HFFc6 (cell line): ENCODE measurements at places on chromosomes 3 and 15. TPM values are rescaled to one million over a fixed set of nuclear protein-coding genes. Genes with fewer than 3 reads are reported as not detected.

- DNase-seq: no peak
Measured at GRCh38 chr3:34056951-34057390, 258.5 kb downstream of the PDCD6IP start.

The CPB1 gene
- not detected in 3 replicates for total RNA-seq

The MOBP gene
- total RNA-seq: not detected in 3 replicates

The PLSCR2 gene
- not detected in 3 replicates for total RNA-seq

- no peak for DNase-seq
Measured at GRCh38 chr15:61080221-61081026, 148.7 kb downstream of the RORA start.

The IMPG2 gene
- 0.05 to 0.08 TPM (median 0.06 TPM) in 3 replicates for total RNA-seq

DNA sequence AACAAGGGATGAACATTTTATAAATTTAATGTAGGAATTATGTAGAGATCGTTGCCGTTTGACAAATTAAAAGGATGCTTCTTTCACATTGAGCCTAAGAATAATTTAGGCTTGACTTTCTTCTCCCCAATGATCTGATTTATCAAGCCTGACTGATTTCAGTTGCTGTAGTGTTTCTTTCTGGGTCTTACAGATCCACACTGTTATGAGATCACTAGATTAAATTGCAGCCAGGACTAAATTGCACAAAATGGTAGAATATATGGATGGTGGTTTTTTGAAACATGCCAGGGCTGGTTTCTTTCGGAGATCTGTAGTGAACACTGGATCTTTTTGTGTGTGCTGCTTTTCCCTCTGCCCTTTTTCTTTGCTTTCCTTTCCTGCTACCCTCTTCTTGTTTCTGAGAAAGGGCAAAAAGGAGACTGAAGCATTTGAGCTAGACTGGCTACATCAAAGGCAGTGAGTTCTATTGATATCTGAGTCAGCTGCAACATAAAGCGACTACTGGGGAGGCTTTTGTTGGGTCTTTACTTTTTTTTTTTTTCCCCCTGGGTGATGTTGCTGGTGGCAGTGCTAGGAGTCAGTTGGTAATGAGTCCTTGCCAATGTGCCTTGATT is 83.0 kb downstream of the AKAP13 start:
- no peak for DNase-seq

DNA sequence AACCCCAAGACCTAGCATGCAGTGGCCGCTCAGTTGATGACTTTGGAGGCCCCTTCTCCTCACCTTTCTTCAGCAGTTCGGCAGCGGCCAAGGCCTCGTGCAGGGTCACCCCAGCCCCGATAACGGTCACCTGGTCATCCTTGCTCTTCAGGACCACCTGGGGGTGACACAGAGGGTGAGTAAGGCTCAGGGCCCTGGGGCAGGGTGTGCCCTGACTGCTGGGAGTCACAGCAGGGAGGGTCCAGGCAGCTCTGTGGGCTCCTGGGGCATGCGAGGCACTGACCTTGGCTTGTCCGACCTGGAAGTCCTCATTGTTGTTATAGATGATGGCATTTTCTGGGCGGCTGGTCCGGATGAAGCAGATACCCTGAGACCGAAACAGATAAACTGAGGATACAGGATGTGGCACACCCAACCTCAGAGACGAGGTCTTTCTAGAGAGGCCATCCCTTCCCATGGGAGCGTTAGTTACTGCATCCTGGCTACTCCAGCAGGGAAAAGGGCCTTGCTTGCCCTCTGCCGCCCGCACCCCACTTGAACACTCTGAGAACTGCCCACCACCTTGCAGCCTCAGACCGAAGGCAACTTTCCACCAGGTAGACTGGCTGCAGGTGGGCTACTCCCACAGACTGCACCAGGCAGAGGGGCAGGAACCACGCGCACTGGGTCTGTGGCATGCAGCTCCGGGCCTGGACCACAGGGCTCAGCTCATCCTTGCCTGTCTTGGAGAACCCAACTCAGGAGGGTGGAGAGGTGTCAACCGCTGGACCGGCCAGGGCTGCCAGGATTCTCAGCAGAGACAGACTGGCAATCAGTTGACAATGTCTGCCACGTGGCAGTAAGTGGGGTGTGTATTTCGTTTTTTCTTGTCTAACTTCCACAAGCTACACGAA is 27.6 kb downstream of the TKT start:
- no peak for DNase-seq

- DNase-seq: peak; percentile 5
Measured at GRCh38 chr3:118628704-118629341, 405.8 kb downstream of the IGSF11 start.

The FAM3D gene
- total RNA-seq: not detected in 2 replicates

DNA sequence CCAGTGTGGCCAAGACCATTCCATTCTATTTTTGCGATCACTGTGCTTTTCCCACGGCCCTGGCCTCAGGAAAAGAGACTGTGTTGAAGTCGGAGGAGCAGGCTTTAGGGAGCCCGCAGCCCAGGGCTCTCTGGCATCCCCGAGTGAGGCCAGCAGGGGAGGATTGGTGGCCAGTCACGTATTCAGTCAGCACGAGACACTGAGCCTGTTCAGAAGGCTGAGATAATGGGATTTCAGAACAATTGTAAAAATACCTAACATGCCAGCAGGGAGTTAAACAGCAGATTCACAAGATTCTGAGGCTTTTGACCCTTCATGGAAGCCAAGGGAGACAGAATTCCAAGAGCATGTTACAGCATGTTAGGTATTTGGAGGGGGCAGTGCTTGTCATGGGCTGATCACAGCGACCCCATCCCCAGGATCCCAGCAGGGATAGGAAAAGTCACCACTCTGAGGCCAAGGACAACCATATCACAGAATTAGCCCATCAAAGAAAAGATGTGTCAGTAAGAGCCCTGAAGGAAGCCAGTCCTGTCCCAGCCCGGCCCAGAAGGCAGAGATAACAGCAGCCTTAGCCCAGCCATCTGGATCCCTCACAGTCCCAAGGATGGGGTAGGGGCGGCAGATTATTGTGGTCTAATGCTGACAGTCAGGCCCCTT is 40.6 kb downstream of the AMOTL2 start:
- peak; percentile 92 for DNase-seq

DNA sequence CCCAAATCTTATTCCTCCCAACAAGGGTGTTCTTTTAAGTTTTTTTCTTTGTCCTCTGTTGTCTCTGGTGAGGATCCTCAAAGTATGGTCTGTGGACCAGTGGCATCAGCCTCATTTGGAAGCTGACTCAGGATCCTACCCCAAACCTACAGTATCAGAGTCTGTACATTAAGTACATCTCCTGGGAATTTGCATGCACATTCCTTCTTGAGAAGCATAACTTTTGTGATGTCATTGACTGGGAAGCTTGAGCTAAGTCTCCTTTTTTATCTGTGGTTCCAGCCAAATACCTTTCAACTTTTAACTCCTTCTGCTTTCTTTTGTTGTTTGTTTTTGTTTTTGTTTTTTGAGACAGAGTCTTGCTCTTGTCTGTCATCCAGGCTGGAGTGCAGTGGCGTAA is 40.5 kb downstream of the ARMC8 start:
- peak; percentile 35 for DNase-seq

The CELSR3 gene
- total RNA-seq: 2.1 and 3.2 TPM in 2 replicates

DNA sequence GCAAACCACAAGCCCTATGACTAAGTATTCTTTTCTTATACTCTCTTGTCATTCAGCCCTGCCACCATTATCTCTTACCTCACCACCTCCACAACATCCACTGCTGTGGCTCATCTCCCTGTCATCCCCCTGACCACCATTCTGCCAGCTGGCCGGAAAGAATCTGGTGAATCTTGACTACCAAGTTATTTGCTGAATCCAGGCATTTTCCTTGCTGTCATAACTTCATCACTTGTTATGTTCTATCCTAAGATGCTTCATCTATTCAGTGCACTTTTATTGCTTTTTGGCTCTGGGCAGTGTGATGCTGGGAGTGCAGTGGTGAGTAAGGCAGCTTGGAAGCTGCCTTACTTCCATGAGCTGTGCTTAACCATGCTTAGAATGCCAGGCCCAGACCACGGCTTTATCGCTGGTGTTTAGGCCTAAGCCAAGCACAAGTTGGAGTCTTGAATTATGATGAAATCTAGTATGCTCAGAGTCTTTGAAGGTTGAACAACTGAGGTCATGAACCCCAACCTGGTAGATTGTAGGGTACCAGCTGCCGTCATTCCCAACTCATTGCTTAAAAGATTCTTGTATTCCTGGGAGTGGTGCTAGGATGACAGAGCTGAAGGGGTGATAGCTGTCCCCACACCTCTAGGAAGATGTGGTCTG is 27.0 kb upstream of the APH1B start:
- DNase-seq: peak; percentile 100

The ZNF80 gene
- not detected in 2 replicates for total RNA-seq

DNA sequence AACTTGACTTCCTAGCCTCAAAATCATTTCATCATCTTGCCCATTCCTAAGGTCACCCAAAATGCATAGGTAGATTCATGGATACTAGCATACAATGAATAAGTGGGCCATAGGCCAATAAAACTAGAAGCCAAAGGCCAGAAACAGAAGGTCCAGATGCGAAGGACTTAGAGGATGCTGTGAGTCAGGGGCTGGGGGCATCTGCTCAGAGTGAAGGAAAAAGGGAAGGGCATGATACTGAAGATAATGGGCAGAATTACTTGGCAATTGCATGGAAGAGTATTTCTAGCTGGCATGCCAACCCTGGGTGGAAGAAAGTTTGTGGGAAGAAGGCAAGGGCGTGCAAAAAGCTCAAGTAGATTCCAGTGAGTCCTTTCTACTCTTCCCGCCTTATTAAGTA is 27.5 kb downstream of the ILDR1 start:
- no peak for DNase-seq

GRCh38 chr3:185865247-185865646 is 40.4 kb upstream of the IGF2BP2 start:
- DNase-seq: no peak

GRCh38 chr3:141442446-141442845 is 44.4 kb upstream of the RASA2 start:
- DNase-seq: no peak

The GOLGA8R gene
- total RNA-seq: 0.21 to 0.67 TPM in 2 of 3 replicates, not detected in the other

The ZBED2 gene
- total RNA-seq: 0.09 to 0.18 TPM (median 0.10 TPM) in 3 replicates

DNA sequence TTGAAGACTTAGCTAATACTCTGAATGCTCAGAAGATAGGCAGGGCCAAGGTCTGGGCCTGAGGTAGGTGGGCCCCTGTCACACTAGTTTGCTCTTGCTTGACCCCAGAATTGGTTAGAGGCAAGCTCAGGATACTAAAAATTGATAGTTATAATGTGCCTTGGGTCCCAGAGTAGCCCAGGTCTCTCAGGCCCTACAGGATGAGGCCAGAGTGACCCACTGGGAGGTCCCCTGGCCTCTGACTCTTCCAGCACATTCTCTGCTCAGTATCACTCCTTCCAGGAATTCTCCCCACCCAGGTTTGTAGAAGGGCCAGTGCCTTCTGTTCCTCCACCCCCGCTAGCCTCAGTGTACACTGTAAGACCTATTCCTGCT is 667 bp upstream of the KLHDC8B start:
- no peak for DNase-seq

The CCDC51 gene
- 12.7 and 13.7 TPM in 2 replicates for total RNA-seq

The B3GALNT1 gene
- total RNA-seq: 0.45 to 4.1 TPM (median 3.8 TPM) in 3 replicates

DNA sequence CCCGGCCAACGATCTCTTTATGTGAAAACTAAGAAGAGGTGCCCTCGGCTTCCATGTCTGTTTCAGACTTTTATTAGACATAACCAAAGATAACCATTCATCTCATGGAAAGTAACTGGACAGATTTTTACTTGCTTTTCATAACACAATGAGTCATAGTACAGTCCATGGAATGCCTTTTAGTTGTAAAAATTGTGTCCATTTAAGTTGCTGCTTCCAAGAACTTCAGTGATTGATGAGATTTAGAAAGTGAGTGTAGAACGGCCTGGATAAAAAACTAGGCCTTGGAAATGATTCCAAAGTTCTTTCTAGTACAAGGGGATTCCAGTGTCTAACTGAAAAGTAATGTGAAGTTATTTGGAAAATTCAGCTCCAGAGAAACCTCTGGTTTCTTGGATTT is 10.8 kb downstream of the EIF2AK4 start:
- peak; percentile 73 for DNase-seq

DNA sequence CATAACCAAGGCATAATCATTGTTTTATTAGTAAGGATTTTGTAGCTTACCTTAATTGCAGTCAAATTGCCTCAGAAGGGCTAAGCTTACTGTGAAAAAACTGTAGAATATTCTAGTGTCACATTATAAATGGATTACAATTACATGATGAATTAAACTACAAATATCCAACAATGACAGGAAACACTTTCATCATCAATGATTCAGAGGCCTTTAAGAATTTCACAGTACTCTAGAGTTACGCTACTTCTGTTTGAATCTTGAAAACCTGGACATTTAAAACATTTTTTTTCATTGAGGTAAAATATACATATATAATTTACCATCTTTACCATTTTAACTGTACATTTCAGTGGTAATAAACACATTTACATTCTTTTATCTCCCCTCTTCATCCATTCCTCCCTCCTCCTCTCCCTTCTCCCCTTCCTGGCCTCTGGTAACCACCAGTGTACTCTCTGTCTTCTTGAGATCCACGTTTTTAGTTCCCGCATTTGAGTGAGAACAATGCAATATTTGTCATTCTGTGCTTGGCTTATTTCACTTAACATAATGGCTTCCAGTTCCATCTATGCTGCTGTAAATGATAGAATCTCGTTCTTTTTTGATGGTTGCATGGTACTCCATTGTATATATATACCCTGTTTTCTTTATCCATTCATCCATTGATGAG is 54.7 kb downstream of the GJD2 start:
- no peak for DNase-seq

GRCh38 chr3:140731440-140732119 is 53.7 kb downstream of the TRIM42 start:
- DNase-seq: no peak

GRCh38 chr3:128804017-128804810 is 75.2 kb upstream of the ACAD9 start:
- DNase-seq: no peak

DNA sequence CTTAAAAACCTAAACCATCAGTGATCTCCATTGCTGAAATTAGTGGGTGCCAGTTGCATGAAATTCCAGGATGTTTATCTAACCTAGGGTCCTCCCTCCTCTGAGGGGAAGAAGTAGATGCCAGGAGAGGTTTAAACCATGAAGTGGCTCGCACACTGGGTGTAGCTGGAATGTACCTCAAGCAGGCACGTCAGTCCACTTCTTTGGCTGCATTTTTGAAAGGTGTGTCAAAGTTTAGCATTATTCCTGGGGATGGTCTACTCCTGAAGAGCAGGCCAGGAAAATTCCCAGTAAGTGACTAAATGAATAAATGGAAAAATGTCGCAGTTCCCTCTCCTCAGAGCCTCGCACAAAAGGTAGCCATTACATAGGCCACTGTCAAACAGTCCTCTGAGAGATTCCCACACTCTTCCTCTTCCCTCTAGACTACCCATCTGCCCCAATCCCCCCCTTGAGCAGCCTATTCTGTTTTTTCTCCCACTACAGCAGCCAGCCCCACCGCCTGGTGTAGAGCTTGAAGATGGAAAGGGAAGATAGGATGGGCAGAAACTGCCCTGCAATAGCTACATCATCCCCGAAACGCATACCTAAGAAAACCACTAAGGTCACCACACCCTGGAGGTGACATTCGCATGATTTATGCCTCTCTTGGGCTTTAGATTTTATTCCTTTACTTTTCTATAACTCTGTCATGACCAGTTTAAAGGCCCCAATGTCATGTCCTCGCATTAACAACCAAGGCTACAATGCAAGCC is 655 bp upstream of the TMOD3 start:
- peak; percentile 29 for DNase-seq
